ENCODE measurements at places on chromosomes 12 and 14.

DNA sequence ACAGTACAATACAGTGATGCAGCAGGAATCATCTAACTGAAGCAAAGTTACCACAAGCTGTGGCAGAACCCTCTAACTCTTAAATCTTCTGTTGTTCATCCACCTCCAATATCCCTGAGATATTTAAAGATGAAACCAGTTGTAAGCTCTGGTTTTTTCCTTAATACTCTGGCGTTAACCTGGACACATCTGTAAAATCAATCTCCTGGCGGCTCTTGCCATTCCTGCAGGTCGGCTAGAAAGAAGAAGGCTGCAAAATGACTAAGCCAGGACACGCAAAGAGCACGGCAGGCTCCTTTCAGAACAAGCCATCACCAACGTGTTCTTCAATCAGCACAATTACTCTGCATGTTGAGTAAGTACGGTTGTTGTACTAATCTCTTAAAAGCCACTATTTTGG lies 309.3 kb downstream of the MED13L start:
- DNase-seq: no peak

GRCh38 chr12:108792361-108793292 lies 61.3 kb upstream of the CORO1C start:
- DNase-seq: no peak

- DNase-seq: no peak
Measured at GRCh38 chr14:96503306-96503679, 1.1 kb downstream of the PAPOLA start.

DNA sequence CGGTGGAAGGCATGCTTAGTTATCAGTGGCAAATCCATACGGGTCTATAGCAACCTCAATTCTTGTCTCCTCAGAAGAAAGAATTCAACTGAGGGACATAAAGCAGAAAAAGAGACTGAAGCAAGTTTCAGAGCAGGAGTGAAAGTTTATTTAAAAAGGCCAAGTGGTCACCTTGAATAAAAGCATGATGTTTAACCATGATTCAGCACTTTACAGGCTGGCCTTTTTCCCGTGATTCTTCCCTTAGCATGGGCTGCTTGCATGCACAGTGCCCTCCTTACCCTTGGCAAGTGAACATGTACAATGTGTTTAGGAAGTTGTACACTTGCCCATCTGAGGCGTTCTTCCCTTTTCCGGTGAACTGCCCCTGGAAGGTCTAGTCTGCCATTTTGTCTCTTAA lies 225.3 kb downstream of the ATP23 start:
- DNase-seq: no peak

DNA sequence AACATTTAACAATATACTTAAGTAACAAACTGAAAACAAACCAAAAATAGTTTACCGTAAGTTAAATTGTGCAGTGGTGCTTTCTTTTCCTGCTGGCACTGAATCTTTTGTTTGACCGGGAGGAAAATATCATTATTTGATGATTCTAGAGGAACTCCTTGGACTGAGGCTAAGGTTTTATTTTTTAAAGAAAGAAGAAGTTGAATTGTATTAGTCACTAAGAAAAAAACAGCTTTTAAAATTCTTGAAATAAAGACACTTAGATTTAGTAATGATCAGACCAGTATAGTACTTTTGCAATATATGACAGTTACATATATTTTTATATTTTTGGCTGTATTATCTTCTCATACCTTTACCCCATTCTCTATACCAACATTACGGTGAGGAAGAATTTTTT lies 10.3 kb downstream of the MIS18BP1 start:
- DNase-seq: no peak

DNA sequence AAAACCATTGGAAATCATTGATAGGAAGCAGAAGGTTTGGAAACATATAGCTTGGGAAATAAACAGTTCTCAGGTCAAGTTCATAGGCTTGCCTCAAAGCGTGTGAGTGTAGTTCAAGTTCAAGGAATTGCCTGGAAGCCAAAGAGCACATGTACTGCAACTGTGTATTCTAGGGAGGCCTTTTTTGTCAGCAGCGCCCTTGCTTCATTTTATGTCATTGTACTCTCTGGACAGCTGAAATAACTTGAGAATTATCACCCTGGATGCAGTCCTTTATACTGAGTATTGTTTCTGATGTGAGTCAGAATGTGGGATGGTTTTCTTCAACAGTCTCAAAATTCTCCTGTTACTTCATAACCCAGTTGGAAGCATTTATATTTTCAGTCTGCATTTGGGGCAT lies 16.0 kb upstream of the EVL start:
- DNase-seq: no peak

GRCh38 chr12:3259973-3260372 lies 182.8 kb downstream of the TSPAN9 start:
- DNase-seq: no peak

DNA sequence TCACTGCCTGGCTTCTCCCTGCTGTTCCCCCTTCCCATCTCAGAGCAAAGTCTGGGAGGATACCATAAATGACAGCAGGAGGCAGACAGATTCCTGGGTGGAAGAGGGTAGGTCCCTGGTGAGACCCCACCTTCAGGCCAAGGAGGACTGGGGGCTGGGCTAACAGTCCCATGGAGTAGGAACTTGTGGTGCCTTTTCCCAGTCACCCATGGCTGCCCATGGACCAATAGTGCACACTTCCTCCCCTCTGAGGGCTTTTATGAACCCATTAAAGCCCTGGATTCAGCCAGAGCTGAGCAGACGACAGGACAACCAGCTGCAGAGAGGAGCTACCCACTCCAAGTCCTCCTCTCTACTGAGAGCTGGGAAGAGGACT lies 36.6 kb upstream of the OR5AU1 start:
- DNase-seq: no peak

DNA sequence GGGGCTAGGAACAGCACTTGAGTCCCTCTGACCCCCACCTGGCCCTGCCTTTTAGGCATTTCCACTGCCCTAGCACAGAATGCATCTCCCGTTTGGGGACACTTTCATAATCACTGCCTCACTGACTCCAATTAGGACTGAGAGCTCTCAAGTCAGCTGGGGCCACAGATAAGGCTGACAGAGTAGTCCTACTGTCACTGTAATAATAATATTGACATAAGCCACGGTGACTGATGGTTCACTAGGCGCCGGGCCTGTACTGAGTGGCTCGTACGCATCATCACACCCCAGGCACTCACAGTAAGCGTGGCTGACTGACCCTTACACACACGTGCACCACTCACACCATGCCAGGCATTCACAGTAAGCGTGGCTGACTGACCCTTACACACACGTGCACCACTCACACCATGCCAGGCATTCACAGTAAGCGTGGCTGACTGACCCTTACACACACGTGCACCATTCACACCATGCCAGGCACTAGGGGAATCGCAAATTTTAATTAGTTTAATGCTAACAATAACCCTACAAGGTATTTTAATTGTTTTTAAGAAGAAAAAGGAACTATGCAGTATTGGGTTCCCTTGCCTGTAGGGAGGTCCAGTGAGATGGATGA lies 87.7 kb downstream of the CHGA start:
- DNase-seq: no peak

GRCh38 chr14:70098250-70098809 lies 90.4 kb downstream of the SLC8A3 start:
- DNase-seq: no peak

- no peak for DNase-seq
Measured at GRCh38 chr12:126397071-126397581, 1331.9 kb downstream of the AACS start.

DNA sequence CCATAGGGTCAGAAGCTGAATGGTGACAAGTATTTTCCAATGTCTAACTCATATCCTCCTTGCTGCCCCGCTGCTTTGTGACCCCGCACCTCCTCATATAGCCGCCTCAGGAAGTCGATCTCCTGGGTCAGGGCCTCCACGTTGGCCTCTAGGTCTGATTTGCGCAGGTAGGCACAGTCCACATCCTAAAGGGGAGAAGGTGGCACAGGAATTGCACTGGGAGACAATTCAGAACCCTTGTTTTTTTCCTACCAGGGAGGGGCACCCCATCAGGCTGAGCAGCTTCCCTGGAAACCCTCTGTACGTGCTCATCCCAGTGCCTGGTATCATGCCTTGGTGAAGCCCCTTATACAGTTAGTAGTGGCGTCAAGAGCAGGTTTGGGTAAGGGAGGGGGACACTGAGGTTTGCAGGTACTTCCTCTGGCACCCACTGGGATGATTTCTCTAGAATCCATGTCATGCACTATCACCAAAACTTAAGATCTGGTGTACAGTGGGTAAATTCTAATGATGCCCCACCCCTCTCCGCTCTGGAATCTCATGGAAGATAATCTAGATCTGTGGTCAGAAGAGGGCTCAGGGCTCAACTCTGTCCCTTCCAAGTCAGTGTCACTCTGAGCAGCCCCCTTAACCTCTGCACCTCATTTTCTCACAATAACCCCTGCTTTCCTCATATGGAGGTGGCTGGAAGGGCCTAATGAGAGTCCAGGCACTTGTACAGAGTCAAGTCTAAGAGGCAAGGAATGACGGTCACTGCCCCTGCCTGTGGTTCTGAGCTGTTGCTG lies 20.1 kb upstream of the KRT86 start:
- DNase-seq: no peak

DNA sequence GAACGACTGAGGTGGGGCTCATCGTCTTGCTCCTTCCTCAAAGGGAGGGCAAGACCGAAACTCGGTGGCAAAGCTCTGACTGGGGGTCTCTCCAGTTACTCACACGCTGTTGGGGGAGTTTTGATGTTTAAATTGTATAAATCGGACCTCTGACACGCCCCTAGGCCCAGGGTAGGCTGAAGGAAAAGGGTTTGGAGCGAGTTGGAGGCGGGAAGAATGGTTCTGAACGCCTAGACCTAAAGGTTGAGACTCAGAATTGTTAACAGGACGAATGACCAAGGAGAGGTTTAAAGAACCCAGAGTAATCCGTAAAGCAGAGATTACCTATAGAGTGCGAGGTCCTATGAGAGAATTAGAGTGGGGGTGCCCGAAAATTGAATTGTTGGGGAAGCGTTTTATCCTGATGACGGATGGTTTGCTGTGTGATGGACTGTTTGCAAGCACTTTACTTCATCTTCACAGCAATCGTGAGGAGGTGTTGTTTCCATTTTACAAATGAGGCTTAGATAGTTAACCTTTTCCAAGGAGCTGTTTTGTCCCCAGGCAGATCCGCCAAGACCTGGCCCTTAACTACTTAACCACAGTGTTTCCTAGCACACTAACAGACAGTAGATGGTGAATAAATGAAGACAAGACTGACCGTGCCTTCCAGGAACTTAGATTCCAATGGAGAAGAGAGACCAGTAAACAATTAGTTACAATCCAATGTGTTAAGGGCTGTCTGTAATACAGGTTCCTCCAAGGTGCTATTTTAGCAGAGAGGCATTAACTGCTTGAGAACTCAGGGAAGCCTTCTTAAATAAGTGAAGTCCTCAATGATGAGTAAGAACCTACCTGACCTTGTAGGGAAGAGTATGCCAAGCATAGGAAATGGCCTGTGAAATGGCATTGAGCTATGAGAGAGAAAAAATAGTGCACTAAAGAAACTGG lies 929 bp upstream of the UBE2N start:
- no peak for DNase-seq

- DNase-seq: no peak
Measured at GRCh38 chr12:13373803-13374202, 177.3 kb downstream of the EMP1 start.

DNA sequence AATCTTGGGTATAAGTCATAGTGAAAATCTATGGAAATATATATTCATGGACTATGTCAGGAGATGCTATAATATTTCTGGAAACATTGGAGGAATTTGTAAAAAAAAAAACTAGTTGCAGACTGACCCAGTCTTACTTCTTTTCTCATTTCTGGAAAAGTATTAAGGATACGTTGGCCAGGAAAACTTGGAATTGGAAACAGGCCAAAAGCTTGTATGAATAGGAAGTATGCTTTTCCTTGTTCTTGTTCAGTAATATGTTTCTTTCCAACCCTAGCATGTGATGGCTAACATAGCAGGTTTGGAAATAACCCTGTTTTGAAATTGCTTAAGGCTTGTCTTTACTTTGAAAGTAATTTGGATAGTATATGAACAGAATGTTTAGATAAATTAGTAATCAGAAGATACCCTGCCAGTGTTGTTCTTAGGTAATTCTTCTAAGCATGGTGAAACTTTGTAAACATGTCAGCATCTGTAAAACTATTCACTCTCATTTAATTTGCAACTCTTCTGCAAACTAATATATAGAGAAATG lies 316.2 kb downstream of the NPAS3 start:
- no peak for DNase-seq

DNA sequence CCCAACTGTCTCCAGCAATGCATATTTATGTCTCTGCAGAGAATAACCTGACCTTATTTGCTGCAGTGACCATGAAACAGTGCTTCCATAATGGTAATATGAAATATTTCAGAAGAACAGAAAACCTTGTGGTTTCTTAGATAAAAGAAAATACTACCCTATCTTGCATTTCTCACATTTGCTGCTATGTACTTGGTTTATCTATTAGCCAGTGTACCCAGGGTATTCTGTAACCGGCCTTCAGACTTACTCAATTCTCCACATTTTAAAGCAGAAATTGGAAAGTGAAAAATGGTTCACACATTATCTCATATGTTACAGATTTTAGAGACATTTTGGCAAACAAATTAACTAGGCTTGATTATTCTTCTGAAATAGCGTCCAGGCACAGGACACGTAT lies 57.9 kb upstream of the CCDC91 start:
- DNase-seq: no peak

DNA sequence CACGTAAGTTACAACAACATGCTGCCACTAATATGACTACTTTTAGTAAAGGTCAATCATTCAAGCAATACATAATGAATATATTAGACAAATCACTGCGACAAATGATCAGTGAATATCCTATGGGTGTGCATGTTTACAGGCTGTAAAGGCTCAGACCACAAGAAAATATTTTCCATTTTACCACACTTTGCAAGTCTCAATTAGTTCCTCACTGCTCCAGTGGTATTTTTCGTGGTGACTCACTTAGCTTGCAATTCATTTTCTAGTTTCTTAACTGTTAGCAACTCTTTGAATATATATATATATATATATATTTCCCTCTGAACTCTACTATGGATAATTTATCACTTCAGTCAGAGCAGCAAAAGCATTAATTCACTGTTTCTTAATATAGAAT lies 96.9 kb downstream of the EML5 start:
- no peak for DNase-seq

- DNase-seq: no peak
Measured at GRCh38 chr12:52946797-52947547, 1.9 kb upstream of the KRT18 start.

- no peak for DNase-seq
Measured at GRCh38 chr12:8678661-8679111, 16.1 kb upstream of the MFAP5 start.

- DNase-seq: no peak
Measured at GRCh38 chr12:98985156-98985555, 340.1 kb downstream of the APAF1 start.

- no peak for DNase-seq
Measured at GRCh38 chr12:21678959-21679358, 21.3 kb upstream of the LDHB start.
